ENCODE measurements at places on chromosomes 5 and 9.
A peak's percentile ranks its signal among the peaks of the same experiment; 100 is the strongest.

DNA sequence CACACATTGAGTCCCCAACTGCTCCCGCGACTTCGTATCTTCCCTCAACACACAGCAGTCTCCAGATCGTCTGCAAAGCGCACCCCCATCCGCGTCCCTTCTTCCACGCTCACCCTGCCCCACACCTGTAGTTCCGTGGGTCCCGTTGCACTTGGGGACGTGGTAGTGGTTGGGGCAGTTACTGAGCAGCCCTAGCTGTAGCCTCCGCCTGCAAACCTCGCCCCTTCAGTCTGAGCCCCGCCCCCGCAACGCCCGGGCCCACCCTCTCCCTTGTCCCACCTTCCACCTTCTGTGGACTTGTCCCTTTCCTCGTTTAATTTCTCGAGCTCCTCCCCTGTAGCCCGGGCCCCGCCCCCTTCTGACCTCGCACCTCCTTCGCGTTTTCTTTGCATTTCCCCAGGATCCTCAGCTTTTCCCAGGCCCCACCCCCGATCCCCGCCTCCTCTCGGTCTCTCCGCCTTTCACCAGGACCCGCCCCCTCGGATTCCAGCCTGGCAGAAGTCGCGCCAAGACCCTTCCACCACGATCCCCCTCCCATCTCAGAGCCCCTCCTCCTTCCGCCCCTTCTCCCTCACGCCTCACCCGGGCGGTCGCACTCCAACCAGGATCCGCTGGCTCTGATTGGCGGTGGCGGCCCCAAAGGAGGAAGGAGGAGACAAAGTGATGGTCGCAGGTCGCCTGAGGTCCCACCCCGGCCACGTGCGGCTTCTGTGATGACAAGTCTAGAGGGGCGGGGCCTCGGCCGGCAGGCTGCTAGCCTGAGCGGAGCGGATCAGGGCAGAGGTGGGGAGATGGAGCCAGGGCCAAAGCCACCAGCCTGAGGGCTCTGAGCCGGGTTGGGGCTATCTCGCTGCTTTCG is at the start of gene ATOSB:
TSS of gene ATOSB (minus strand) at position 183 of the 859 bp plus-strand sequence. CDS start 7,588 bp downstream, outside the sequence.
- DNase-seq, result peak; percentile 84

DNA sequence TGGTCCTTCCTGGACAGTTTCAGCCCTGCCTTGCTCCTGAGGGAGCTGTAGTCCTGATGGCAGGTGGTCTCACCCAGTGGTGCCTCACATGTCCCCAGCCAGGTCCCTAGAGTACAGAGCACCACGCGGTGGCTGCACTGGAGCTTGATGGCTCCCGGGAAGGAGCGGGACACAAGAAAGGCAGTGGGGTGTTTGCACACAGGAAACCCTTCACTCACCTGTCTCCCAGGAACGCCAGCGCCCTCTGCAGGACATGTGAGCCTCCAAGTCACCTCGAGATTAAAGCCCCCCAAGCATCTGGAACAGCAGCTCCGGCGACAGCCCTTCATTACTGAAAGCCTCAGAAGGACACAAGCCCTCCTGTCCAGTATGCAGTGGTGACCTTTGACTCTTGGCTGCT is 19.9 kb upstream of the TMEM250 start:
- DNase-seq, result no peak

DNA sequence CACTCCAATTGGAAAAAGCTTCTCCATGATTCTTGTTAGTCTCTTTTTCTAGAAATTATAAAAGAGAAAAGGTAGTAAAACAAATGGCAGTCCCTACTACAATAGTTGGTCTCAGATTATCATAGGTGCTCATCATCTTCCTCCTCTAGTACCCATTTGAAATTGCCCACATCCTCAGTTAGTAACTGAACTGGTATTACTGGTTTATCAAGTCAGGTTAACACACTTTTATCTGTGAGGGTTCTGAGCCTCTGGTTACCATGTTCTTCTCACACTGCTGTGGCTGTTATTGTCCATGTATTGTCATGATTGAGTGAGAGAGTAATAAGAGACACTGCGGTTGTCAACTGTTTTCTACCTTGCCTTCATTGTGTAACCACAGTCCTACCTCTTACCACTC is 901.7 kb downstream of the TLE1 start:
- no peak for DNase-seq

GRCh38 chr5:115398719-115399118 is 102.3 kb upstream of the CCDC112 start:
- no peak for DNase-seq

- no peak for DNase-seq
Measured at GRCh38 chr5:140301136-140301535, 1.8 kb downstream of the PFDN1 start.

GRCh38 chr5:68722357-68722756 is 371.5 kb upstream of the SLC30A5 start:
- no peak for DNase-seq

GRCh38 chr9:2709645-2710101 is 7.6 kb upstream of the KCNV2 start:
- DNase-seq, result no peak

GRCh38 chr5:180318456-180319089 is 26.7 kb upstream of the MAPK9 start:
- DNase-seq, result no peak

GRCh38 chr5:174303035-174303434 is 257.5 kb downstream of the NSG2 start:
- no peak for DNase-seq

- no peak for DNase-seq
Measured at GRCh38 chr5:34498572-34498971, 157.6 kb upstream of the RAI14 start.

DNA sequence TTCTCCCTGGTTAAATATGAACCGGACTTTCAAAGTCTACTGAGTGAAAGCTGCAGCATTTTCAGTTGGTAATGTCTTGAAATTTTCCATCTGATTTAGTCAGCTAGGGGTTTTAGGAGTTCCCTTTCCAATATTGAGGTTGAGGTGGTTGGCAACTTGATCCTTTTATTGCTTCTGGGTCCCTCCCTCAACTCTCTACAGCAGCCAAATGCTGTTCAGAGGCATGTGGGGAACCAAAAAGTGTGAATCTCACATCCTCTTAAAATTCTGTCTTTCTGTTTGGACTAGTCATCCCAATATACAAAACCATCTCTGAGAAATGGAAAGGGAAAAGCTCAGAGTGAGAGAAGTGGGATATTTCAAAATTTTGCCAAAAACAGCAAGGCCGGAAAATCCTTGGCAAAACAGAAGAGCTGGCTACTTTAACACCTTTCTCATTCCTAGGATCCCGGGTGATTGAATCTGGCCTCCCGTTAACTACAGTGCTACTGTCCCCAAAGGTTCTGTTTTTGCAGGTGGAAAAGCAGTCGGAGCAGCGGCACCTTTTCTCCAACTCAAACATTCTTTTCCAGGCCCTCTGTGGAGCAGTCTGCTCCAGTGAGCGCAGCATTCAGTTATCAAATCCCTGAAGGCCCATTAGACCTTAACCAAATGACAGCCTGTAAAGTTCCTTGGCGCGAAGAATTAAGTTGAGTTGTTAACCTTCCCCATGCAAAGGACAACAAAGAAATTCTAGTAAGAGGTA is 345.9 kb upstream of the NUDT12 start:
- DNase-seq, result no peak

- no peak for DNase-seq
Measured at GRCh38 chr9:138015021-138015829, 137.6 kb downstream of the CACNA1B start.

DNA sequence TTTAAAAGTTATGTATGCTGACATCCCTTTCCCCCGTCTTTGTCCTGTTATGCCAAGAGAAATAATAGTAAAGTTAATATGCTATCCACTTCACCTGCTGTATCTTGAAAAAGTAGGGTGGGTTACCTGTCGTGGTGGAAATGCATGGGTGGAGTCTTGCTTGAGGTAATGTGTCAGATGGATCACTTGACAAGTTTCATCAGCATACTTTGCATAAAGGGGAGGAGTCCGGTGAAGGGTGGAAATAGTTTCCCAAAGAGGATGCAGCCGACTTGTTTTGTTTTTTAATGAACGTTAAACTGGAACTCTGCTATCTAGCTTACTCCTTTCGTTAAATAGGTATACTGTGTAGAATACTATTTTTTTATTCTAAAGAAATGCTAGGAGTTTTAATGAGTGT is 9.0 kb upstream of the DMRT3 start:
- no peak for DNase-seq

DNA sequence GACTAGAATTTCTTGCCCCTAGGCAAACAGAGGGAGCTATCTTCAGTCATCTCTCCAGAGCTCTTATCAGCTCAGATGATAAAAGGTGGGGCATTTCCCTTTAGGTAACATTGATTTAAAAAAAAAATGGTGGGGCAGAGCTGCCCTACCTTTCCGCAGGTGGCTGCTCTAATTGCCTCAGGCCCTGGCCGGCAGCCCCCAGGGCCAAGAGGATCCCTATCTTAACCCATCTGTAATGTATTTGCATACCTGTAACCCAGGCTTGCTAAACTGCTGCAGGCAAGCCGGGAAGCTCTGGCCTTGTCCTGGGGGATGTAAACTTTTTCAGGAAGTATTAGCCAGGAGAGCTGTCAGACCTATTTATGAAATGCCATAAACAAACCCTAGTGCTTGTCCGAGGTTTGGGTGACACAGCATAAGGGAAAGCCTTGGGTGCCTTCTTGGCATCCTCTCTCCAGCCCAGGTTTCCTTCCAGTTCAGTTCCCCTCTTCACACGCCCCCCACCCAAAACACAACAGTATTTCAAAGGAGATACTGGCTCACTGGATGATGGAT is 20.9 kb upstream of the ZSWIM6 start:
- DNase-seq, result no peak

- no peak for DNase-seq
Measured at GRCh38 chr9:8158574-8158973, 359.0 kb upstream of the DMAC1 start.

DNA sequence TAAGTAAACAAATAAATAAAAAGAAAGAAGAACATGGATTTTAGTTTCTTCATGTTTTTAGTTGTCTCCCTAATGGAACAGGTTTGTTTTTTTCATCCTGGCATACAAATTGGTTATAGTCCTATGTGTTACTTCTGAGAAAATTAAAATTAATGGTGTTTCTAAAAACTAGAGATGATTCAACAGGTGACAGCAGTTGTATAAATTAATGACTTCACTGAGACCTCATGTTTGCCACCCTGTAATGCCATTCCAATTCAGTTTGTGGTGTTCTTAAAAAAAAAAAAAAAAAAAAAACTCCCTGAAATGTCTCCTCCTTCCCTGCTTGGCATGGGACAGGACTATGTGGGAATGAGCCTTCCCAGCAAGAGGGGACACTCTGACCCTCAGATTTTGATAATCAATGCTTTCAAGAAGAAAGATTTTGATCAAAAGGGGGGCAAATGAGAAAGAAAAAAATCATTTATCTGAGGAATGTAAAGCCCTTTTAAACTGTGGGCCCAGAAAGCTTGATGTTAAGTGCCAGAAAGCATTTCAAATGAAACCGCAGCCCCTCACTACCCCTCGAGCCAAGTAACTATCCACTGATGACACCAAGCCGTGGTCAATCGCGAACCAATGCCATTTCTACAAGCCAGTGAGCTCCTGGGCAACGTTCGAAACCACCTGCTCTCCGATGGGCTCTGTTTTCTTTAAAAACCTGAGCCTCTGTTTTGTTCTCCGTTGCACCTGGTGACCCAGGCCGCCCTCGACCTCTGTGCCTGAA is 941 bp downstream of the EXD3 start:
- no peak for DNase-seq

DNA sequence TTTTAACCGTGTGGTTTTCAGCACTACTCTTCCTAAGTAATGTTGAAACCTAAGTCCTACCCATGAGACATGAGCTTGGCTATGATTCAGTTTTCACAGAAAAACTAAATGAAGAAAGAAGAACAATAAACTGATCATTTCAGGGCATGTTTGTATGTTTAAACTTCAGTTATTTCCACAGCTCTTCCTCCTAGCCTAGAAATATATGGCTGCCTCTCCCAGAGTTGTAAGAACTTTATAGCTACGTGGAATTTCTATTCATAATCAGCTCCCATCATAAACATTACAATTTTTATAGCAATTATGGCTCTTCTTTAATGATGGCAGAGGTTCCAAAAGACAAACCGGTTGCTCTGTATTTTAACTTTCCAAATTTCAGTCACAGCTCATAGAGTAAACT is 314.7 kb upstream of the ADAMTSL1 start:
- no peak for DNase-seq

GRCh38 chr5:88081877-88082276 is 186.8 kb downstream of the TMEM161B start:
- DNase-seq, result no peak

- no peak for DNase-seq
Measured at GRCh38 chr5:136655468-136655867, 290.1 kb upstream of the TRPC7 start.

- no peak for DNase-seq
Measured at GRCh38 chr5:171647904-171648260, 137.7 kb upstream of the SMIM23 start.

- DNase-seq, result no peak
Measured at GRCh38 chr5:172777881-172778814, 7.2 kb upstream of the DUSP1 start.

DNA sequence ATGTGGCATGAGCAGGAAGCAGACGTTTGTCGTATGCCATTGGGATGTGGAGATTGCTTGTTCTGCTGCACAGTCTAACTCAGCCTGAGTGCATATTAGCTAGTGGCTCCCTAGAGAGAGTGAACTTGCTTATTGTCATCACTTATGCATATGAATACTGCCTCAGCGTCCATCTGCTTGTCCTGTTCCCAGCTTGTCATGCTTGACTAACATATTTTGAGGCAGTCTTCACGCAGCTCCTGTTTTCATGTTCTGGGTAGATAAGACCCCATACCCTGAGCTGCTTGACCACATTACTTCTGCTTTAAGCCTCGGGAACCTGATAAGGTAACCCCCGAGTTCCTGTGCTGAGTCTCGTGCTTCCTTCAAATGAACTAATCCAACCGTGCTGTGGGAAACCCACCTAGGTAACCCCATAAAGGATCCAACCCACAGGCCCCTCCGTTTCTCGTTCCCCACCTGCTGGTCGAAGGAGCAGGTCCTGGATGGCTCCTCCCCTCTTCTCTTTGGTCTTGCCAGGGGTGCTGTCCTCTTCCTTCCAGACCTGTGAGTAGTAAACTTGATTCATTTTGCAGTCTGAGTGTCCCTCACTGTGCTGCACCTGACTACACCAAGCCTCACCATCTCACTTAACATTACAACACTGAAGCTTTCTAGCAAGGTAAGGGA is 25.0 kb downstream of the ANKRD33B start:
- no peak for DNase-seq

- no peak for DNase-seq
Measured at GRCh38 chr5:129904667-129905472, 605 bp downstream of the CHSY3 start.

DNA sequence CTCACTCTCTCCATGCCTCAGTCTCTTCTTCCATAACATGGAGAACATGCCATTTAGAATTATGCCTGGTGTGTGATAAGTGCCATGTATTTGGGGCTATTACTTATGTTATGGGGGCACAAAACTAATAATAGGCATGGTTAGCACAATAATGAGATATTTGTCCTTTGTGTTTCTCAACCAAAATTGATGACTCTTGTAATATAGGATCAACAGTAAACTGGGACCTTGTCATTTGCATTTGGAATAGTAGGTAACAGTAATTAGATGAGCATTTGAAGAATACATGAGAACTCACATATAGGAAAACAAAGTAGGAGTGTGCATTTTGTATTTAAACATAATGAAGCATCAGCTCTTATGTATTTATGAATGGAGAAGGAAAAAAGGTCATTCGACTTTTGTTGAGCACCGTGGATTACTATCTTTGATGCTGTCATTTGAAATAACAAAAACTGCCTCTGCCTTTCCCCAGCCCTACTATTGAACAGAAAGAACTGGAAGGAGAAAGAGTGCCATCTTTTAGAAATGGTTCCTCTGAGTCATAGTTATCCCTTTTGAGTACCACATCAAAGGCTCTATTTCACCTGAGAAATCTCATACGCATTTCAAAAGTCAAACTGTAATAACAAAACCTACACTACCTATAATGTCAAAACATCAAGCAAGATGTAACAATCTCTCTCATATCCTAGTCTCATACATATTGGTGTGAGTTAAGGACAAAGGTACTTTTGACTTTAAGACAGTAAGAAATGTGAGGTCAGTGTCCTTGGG is 655.2 kb downstream of the PDE4D start:
- no peak for DNase-seq

Measured in stimulated activated CD4-positive, alpha-beta T cell treated with anti-CD3 and anti-CD28 coated beads, Interleukin-2, amount 100 ng/mL, for 4 hours (primary cell).